SJCRH30 (cell line): ENCODE measurements at places on chromosomes 3 and 15. TPM values are rescaled to one million over a fixed set of nuclear protein-coding genes. Genes with fewer than 3 reads are reported as not detected.

DNA sequence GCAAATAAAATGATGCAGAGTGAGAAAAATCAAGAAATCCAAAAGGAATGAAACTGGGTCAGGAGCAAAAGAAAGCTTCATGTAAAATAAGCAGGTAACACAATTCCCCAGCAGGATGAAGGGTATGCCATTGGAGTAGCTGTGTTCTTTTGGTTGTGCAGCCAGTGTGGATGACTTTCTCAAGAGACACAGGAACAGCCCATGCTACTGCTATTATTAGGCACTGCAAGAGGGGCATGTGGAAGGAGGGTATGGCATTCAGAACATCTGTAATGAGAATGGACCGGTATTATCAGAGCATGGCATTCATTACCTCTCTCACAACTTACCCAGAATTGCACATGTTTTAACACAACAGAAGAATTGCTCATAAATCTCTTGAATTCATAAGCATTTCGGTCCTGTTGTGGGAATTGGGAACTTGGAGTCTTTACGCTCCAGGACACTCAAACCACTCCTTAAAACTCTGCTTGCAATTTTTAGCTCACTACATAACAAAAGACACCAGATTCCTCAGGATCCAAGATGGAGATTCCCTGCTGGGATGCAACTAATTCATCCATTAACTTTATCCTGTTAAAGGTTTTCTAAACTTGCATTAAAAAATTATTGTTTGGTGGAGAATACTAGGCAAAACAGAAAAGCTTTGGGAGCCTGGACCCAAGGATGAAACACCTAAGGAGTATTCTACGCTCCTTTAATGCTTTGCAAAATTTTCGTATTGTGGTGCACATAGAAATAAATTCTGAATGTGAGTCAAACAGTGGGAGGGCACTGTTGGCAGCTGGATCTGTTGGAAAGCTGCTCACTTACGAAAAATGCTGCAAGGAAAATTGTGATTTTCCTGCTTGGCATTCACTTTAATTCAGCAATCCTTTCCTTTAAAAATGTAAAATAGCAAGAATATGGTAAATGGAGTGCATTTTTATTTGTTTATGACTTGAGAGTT lies 34.6 kb upstream of the CDIN1 start:
- no peak for DNase-seq
- no peak overlapping the region for H3K4me3 ChIP-seq
- no peaks in the 10 kb centered on the region for H3K27me3 ChIP-seq
- H3K36me3 ChIP-seq: no peaks in the 10 kb centered on the region

GRCh38 chr15:86162641-86163040 lies 83.0 kb downstream of the AGBL1 start:
- no peaks in the 10 kb centered on the region for H3K27me3 ChIP-seq
- no peak overlapping the region for H3K4me3 ChIP-seq
- DNase-seq: no peak
- peaks cover 4% of the 10 kb centered on the region; the same call in 1 of the 2 replicates for H3K4me1 ChIP-seq

- no peaks in the 10 kb centered on the region for H3K27me3 ChIP-seq
- H3K27ac ChIP-seq: no peak overlapping the region
- peak; percentile 36 for DNase-seq
- H3K4me1 ChIP-seq: no peaks in the 10 kb centered on the region
- H3K36me3 ChIP-seq: no peaks in the 10 kb centered on the region
Measured at GRCh38 chr3:22922317-22922716, 280.8 kb upstream of the UBE2E2 start.

ZNF860 gene
- 0.06 TPM in 1 of 2 replicates, not detected in the other for total RNA-seq
